Stimulated activated effector memory CD8-positive, alpha-beta T cell treated with anti-CD3 and anti-CD28 coated beads, Interleukin-12 subunit alpha, Interleukin-12 subunit beta, amount 100 ng/mL, for 72 hours (primary cell): ENCODE measurements at places on chromosomes 11 and 22.

DNA sequence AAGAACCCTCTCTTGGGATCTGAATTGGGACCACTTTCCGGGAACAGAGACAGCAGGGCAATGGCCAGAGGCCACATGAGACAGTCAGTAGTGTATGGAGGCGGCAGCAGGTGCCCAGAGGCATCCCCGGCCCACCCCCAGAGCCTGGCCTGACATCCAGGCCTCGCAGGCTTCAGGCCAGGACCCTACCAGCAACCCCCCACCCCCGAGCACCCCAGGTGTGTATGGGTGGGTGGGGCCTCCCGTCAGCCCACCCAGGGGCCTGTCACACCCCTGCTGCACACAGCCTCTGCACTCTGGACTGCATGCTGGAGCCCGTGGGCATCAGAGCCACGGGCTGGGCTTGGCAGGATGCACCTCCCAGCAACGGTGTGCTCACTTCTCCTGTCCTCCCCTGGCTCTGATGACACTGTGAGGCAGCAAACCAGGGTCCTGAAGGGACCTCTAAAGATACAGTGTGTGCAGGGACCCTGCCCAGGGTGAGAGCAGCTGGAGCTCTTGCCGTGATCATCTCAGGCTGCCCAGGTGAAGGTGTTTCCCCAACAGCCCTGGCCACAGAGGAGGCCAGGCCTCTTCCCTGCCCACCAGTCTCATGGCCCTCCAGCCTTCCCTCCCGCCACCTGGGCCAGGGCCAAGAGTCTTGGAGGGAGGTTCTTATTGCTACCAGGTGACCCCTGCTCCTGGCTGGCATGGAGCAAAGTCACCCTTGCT is 88.8 kb upstream of the SEPTIN5 start:
- DNase-seq: no peak

GRCh38 chr11:43381802-43382201 is 23.1 kb downstream of the TTC17 start:
- DNase-seq: no peak

DNA sequence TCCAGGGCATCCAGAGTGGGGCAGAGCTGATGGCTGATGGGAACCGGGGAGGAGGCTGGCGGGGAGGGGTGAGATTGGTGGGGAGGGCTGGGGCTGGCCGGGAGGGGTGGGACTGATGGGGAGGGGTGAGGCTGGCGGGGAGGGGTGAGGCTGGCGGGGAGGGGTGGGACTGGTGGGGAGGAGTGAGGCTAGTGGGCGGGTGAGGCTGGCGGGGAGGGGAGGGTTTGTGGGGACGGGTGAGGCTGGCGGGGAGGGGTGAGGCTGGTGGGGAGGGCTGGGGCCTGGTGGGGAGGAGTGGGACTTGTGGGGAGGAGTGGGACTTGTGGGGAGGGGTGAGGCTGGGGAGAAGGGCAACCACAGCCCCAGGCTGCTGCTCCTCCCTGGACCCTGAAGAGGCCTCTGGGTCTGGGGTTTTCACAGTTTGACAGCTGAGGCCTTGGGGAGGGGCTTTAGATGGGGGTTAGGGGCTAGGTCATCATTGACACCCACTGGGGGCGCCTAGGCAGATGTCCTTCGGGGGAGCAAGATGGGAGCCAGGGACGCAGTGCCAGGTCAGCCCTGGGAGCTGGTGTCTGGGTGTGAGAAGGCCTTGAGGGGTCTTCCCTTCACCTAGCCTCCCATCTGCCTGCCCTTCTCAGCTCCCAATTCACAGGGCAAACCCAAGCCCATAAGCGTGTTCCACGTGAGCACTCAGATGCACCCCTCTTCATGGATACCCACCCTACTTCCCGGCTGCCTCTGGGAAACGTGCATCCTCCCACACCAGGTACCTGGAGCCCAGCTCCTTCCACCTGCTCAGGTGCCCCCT is 26.7 kb downstream of the PARVG start:
- no peak for DNase-seq

DNA sequence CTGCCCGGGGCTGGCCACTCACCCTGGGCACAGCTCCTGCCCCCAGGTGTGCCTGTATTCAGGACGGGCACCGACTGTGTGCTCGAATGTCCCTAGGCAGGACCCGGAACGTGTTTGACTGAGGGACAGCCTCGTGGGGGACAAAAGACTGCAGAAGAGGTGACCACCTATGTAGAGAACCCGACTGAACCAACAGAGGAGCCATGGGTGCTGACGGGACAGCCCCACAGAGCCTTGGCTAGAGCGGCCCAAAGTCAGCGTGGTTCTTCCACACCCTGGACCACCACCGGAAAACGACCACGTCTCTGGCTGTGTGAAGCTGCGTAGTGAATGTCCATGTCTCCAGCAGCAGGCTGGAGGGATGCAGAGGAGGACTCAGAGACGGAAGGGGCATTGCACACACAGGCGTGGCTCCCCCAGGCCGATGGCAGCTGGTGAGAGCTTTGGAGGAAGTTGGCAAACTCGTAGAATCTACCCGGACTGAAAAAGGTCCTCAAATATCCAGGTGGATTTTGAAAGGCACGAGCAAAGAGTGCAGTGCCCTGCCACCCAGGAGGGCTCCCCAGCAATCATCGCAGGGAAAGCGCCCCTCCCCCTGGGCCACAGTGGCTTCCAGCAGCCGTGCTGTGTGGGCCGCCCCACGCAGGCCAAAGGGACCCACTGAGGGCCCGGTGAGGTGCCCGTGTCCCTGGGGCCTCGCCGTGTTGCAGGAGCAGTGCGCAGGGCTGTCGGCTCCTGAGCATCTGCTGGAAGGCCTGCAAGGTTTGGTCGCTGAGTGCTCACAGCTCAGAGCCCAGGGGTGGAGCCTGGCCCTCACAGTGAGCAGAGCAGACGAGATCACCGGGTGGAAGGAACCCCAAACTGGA is 17.5 kb upstream of the MUC5B start:
- no peak for DNase-seq

DNA sequence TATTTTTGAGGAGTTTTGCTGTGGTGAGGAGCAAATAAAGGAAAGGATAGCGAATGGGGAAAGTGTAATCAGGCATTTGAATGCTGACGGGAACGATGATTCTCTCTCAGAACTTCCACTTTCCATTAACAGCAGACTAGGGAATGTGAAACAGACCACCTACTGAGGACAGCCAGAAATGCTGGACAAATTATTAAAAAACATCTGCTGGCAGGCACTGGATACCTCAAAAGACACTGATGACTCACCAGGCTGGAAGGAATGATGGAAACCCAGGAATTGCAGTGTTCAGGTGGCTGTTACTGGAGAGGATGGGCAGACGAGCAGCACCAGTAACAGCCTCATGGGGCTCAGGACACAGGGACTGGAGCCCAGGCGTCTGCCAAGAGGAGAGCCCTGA is 33.4 kb downstream of the PLA2G6 start:
- DNase-seq: no peak

GRCh38 chr11:111044751-111045406 is 200.6 kb upstream of the POU2AF2 start:
- no peak for DNase-seq

- DNase-seq: no peak
Measured at GRCh38 chr11:73995731-73996130, 13.1 kb upstream of the UCP2 start.

- DNase-seq: no peak
Measured at GRCh38 chr11:69634590-69634989, 6.4 kb upstream of the CCND1 start.

GRCh38 chr11:117786135-117786870 is 10.7 kb downstream of the DSCAML1 start:
- no peak for DNase-seq

GRCh38 chr22:38570779-38571364 is 889 bp upstream of the DMC1 start:
- no peak for DNase-seq

DNA sequence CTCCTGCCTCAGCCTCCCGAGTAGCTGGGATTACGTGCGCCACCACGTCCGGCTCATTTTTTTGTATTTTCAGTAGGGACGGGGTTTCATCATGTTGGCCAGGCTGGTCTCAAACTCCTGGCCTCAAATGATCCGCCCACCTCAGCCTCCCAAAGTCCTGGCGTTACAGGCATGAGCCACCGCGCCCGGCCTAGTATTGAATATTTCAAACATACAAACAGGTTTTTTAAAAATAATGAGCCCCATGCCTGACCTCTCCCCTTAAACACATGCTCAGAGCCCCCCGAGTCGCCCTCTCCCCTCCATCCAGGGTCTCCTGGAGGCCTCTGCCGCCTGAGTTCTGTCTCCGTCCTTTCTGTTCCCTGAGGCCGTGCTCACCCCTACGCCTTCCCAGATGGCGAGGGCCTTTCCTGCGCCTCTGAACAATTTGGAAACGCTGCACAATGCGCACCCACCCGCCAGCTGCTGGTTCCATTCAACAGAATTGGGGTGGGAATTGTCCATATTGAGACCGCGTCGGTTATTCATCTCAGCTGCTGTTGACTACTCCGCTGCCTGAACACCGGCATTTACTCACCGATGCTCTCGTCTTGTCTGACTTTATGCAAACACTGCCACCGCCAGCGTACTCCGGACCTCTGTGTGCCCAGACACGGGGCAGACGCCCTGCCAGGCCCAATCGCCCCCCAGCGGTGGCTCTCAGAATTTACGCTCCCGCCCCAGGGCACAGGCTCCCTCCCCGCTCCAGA is 13.6 kb upstream of the RNH1 start:
- peak; percentile 74 for DNase-seq

DNA sequence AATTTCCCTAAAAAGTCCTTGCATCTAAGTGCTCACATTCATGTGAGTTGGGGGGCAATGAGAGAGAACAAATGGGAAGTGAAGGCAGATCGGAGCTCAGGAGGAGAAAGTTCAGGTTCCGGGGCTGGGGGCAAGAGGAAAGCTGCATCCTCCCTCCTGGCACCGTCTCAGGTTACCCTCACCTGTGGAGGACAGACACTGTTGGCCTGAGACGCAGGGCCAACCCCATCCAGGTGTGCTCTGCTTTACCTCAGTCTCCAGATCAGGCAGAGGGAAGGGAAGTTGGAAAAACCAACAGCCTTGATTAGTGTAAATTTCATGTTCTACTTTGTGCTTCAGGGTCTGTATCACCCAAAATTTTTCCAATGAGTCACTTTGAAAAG is 146.9 kb downstream of the TRIM29 start:
- no peak for DNase-seq

DNA sequence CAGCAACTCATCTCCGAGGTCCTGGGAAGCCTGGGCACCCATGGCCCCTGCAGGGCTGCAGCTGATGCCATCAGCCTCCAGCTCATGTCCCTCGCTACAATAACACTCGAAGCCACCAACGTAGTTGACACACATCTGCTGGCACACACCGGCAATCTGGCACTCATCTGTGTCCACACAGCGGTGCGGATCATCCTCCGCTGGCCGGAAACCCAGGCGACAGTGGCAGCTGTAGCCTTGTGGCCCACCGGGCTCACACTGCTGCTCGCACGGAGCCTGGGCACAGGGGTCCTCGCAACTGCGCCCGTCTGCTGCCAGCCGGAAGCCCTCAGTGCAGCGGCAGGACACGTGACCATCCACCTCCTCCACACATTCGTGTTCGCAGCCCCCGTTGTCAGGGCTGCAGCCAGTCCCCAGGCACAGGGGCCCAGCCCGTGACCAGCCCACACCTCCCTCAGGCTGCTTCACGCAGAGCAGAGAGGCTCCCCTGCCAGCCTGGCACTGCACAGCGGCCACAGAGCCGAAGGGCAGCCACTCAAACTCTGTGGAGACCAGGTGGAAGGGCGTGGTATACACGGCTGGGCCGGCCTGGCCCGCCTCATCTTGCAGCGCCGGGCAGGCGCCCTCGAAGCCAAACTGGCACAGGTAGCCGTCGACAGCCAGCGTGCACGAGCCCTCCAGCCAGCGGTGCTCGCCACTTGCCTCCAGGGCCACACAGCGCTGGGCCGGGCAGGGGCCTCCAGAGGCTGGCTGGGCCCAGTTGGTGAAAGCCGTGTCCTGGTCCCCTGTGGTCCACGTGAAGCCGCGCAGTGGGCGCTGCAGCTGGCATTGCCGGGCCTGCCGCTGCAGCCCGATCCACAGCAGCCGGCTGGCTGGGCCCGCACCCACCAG is 678 bp downstream of the CD248 start:
- DNase-seq: no peak

- no peak for DNase-seq
Measured at GRCh38 chr11:79594834-79595233, 154.0 kb upstream of the TENM4 start.

DNA sequence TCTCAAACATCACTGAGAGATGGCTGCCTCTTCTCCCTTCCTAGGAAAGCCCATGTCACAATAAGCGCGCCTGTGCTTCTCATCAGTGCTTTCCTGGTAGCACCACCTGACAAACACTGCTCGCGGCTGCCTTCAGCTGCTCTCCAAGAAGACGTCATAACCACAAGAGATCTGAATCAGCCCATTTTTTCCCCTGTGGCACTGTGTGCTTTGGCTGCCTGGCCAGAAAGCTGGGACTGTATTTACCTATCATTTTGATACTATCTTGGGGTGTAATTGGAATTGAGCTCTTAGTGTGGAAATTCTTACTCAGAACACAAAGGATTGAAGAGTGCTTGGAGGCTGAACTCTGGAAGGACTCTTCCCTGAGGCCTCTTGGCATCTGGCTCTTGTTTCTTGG is 50.3 kb upstream of the EHF start:
- no peak for DNase-seq

- no peak for DNase-seq
Measured at GRCh38 chr11:94665116-94665659, 98.0 kb downstream of the PIWIL4 start.

DNA sequence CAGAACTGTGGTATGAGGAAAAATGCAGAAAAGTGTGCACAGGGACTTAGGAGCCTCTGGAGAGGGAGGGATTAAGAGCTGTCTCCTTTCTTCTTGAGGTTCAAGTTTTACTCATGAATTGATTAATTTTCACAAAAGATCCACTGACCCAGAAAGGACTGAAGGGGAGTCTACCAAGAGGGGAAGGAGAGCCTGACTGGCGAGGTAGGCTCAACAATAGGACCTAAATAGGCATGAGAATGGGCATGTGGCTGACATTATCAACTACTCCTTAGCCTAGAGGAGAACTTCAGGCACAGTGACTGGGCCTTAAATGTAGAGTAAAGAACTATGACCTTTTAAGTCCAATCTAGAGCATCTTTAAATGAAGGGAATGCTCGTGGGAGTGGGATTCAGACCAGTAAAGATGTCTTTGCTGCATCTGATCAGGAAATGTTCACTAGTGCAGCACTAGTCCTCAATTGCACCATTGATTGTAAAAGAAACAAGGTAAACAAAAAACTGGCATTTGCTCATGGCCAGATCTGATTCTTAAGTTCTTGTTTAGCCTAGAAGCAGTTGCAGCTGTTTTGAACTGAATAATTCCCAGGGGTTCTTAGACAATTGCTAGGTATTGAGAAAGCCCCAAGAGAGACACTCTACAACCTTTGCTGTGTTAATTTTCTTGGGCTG is 135.6 kb downstream of the RAB38 start:
- no peak for DNase-seq
